ENCODE measurements at places on chromosomes 5 and 9.
A peak's percentile ranks its signal among the peaks of the same experiment; 100 is the strongest.

GRCh38 chr5:115501464-115502210 lies 42.9 kb downstream of the FEM1C start:
- no peak for DNase-seq

GRCh38 chr5:97918620-97919019 lies 735.6 kb upstream of the RIOK2 start:
- no peak for DNase-seq

DNA sequence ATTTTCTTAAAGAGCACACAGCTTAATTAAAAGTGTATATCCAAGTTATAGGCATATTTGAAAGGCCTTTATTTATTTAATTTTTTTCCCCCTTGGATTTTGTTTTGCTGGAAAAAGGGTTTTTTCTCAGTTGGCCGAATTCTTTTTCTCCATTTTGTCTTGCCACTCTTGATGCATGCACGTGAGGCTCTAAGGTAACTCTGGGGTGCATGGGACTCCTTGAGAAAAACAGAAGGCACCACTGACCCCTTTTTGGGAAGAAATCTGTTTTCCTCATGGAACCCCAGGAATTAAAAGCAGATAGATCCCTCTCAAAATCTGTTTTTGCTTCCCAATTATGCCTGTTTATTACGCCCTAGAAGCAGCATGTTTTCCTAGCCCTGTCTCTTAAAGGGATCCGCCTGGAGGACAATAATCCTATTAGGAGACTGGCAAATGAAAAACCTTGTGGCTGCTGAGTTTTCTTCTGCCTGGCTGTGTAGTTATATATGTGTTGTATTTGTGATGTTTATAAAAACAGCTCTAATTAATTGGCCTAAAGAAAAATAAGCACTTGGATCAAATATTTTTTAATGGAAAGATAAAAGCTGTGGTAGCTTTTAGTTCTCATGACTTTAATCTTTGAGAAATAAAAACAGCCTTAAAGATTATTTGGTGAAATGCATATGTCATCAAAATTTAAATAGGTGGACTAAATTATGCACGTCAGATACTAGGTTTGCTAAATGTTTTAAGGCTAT lies 435.1 kb upstream of the CDH9 start:
- DNase-seq, result no peak

GRCh38 chr9:87889882-87890252 lies 7.2 kb downstream of the SPATA31E1 start:
- no peak for DNase-seq

DNA sequence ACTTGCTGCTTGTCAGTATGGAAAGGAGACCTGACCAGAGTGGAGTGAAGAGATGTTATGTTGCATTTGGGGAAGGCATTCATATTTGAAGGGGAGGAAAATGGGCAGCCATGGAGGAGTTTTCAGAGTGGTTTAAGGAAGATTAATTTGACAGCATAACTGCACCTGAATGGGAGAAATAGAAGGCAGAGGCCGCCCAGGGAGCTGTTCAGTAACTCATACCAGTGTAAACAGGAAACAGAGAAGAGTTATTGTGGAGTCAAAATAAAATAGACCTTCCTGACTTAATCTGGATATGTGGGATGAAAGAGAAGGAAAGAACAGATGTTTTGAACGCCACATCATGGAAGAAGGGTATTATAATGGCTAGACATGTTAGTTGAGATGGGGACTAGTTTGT lies 13.4 kb downstream of the SLC44A1 start:
- DNase-seq, result no peak

GRCh38 chr5:87997662-87998061 lies 271.0 kb downstream of the TMEM161B start:
- DNase-seq, result peak; percentile 4

- DNase-seq, result no peak
These were observed 3.4 kb upstream of the PDGFRB start for GRCh38 chr5:150159031-150159430.

GRCh38 chr5:74541381-74541781 lies 99.1 kb downstream of the ENC1 start:
- no peak for DNase-seq

GRCh38 chr5:61344187-61344944 lies 12.3 kb downstream of the ZSWIM6 start:
- no peak for DNase-seq

DNA sequence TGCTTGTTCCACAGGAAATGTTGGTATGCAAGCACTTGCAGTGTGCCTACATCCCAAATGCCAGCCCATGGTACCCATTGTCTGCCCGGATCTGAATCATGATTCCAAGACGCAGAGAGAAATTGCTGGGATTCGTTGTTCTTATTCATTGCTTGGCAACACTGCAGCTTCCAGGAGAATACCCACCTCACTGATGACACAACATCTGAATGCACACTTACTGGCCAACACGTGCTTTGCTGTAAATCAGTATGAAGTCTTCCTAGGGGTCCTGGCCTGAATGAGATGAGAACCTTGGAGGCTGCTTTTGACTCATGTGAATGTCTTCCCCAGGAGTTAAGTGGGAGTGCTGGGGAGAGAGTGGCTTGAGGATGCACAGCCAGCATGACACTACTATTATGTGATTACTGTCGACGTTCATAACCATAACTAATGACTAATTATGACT lies 11.6 kb downstream of the SRD5A1 start:
- DNase-seq, result no peak

GRCh38 chr9:132823370-132824145 lies 54.5 kb downstream of the AK8 start:
- DNase-seq, result no peak

- no peak for DNase-seq
These were observed 20.6 kb downstream of the TPPP start for GRCh38 chr5:672329-673160.

GRCh38 chr5:138755084-138755748 lies 2.0 kb downstream of the CTNNA1 start:
- no peak for DNase-seq

- no peak for DNase-seq
These were observed 10.4 kb upstream of the ALDH1B1 start for GRCh38 chr9:38382141-38382540.

GRCh38 chr5:163838738-163839137 lies 333.3 kb downstream of the MAT2B start:
- no peak for DNase-seq

DNA sequence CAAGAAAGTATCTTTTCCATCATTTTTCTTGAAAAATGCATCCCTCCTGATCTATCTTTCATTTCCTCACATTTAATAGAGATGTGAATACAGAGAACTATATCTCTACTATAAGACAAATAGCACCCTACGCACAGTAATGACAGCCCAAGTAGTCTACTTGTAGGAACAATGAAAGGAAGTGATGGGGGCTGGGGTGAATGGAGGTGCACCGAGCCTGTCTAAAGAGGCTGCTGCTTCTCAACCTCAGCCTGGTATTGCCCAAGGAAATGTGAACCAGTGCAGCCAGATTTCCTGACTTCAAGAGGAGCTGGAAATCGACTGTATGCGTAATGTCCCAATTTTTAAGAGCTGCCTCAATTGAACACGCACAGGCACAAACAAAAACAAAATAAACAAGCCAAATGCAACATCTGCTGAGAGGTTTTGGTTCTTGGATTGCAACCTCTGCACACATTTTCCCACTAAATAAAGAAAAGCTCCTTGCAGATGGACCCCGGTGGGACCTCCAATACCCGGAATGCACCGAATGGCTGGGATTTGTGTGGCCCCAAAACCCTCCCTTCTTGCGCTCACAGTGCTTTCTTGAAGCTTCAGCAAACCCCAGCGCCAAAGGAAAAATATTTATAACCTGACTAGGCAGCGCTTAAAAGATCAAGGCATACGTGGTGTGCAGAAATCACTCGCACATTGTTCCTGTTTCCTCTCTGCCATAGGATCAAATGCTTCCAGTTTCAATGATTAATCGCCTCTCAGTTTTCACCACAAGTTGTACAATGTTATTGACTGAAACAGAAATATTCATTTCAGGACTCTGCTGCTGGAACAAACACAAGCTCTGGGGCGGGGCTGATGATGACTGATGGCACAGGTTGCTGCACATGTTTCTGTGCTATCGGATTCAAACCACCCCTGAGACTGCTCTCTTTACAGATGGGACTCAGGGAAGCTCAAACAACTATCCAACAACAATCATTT lies 68.3 kb downstream of the KCNIP1 start:
- DNase-seq, result no peak

DNA sequence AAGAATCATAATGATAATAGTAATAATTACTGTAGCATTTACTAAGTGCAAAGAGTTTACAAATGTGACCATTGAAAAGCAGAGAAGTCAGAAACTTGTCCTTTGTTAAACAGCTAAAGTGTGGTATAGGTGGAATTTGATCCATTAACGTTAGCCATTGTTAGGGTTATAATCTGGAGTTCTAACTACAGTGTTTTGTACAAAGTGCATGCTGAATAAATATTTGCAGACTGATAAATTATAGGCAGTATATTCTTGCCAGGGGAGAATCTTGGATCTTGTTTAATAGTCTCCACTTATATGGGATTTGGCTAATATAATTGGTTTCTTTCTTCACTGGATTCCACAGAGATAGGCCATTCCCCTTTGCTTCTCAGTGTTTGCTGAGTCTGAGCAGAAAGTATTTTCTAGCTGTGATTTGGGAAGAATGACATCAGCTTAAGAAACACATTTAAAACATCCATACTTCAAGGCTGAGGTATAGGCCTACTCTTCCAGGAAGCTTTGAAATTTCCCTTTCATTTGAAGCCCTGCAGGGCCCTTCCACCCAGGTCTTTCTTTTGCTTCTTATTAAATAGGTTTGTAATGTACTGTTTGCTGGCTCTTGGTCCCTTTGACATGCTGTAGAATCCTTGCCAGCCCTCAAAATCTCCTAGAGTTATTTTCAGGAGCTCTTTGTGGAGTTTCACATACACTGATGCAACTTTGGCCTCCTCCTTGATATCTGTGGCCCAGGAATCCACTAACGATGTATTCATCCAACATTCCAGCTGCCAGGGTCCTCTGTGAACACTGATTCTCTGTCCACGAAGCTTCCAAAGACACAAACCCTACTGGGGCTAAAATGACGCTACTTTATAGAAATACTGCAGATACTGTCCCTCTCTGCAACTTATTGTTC lies 51.4 kb downstream of the ATP10B start:
- no peak for DNase-seq

DNA sequence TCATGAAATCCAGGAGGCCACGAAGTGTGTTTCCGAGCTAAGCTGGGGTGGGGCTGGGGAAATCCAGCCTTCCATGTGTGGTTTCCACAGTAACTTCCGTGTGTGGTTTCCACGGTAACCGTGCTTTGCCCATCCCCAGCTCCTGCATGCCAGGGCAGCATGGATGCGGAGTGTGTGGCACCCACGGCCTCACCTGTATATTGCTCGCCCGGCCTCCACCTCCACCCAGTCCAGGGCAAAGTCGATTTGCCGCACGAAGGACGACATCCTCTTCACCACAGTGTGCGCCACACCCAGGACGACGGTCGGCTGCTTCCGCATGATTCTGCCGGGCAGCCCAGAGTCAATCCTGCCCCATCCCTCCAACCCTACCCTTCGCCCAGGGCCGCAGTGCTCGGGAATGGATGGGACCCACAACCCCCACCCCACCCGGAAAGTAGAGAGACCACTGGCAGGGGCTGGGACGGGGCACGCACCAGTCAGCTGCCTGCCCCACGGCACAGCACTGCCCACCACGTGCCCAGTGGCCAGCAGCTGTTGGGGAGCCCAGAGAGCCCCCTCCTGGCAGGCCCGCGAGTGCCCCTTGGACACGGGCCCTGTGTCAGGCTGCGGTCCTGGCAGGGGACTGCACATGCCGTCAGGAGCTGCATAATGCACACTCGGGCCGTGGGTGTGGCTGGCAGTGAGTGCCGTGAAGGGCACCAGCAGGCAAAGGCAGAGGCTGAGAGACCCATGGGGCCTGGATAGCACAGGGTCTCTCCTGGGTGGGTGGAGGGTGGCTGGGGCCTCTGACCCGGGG lies 39.0 kb upstream of the NSMF start:
- no peak for DNase-seq

DNA sequence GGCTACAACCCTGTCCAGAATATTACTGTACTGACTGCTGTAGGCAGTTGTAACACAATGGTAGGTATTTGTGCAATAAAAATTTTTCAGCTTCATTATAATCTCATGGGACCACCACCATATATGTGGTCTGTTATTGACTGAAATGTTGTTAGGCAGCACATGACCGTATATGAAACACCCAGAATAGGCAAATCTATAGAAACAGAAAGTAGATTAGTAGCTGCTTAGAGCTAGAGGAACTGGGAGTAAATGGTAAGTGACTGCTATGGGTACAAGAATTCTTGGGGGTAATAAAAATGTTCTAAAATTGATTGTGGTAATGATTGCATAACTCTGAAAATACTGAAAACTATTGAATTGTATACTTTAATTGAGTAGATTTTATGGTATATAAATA lies 185.7 kb downstream of the ESM1 start:
- DNase-seq, result no peak

DNA sequence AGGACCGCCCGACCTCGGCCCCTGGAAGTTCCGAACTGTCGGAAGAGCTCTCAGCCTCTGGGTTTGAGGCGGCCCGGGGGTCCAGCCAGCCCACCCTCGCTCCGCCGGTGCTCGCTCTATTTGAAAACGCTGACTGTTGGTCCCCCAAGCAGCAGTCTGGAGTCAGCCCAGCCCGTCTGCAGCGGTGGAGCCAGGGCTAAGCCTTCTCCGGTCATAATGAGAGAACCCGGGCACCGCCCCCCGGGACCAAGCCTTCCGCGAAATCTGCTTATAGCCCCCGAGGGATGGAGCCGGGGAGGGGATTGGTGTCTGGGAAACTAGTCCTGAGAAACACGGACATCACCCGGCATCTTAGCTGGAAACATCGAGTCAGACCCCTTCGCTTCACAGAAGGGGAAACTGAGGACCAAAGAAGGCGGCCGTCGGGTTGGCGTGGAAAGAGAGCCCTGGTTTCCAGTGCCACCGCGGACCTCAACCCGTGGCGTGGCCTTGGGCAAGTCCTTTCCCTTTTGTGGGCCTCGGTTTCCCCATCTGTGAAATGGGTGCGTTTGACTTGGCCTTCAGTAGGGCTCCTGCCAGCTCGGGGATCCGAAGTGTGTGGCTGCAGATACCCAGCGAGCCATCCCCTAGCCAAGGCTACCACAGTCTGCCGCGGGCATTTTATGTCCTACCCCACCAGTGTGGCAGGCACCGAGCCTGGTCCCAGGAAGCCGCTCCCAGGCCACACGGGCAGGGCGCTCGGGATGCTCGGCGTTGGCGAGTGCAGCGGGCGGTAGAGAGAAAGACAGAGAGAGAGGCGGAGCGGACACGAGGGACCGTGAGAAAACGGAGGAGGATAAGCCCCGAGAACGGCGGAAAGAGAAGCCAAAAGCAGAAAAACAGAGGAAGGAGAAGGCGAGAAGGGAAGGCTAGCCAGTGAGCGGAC lies 857 bp downstream of the ADAM19 start:
- DNase-seq, result no peak

DNA sequence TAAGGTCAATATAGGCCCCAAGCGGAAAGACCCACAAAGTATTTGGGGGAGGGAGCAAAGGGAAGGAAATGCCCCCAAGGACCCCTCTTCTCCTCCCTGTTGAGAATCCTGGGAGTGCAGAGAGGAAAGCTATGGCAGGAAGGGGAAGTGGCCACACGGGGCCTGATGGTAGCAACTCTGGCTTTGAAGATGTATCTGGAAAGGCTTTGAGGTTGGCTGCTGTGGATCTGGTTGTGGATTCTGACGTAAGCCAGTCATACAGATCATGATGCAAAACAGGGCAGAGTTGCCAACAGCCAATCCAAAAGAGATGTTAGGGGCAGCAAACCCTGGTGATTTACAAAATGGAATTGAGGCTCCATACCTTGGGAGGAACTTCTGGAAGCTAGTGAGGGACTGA lies 108.8 kb downstream of the PRKACG start:
- DNase-seq, result no peak

GRCh38 chr9:17906176-17906840 lies 327.4 kb downstream of the SH3GL2 start:
- no peak for DNase-seq

GRCh38 chr5:138874241-138874640 lies 894 bp downstream of the LRRTM2 start:
- no peak for DNase-seq
